Ascending aorta (tissue), 2 donors: ENCODE measurements at places on chromosomes 5 and 9.

DNA sequence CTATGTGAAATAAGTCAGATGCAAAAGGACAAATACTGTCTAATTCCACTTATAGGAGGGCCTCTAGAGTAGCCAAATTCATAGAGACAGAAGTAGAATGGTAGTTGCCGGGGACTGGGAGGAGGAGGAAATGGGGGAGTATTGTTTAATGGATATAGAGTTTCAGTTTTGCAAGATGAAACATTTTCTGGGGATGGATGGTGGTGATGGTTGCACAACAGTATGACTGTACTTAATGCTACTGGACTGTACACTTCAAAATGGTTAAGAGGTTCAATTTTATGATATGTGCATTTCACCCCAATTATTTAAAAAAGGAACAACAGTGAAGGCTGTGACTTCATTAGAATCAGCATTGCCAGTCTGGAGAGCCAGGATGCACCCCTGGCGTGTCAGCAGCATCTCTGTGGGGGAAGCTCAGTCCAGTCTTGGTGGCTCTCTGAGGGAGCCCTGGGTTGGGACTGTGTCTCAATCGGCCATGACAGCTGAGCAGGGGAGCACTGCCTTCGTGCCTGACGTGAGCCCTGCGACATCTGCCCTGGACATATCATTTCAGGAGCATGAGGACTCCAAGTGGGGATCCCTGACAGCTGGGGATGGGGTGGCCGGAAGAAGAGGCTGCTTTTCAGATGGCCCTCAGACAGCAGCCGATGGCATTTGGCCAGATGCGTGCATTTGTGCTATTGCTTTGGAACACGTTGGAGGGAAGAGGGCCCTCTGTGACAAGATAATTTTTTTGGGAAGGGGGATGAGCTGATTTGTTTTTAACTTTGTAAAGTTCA lies 130.8 kb upstream of the STC2 start:
- no peak for DNase-seq

DNA sequence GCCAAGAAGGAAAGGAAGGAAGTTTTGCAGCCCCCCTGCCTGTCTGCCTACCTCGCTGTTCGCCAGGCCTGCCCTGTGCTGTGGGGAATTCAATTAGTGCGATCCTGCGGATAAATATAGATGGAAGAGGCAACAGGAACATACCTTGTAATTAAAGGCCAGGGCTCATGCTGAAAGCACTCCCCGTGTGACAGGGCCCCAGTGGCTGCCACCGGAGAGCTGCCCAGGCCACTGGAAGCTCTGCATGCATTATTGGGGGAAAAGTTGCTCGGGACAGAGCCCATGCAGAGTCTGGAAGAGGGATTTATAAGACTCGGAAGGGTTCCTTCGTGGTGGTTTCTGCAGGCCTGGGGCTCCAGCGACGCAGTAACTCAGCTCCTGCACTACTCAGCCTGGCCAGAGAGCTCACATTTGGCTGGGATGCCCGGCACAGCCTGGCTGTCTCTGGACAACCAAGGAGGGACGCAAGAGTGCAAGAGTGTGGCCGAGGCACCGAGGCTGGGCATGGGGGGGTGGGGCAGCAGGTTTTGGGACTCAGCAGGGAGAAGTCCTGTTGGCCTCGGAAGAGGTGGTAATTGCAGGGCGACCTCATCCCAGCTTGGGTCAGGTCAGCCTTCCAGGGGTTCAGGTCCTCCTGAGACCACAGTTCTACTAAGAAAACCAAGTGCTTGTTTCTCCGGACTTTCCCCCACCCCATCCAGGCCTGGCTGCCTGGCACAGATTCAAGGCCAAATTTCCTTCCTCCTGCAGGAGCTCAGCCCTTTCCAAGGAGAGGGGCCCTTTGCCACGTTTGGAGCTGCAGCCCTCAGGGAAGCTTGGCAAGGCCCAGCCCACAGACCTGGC lies 68.1 kb upstream of the GGTA1 start:
- no peak for DNase-seq

DNA sequence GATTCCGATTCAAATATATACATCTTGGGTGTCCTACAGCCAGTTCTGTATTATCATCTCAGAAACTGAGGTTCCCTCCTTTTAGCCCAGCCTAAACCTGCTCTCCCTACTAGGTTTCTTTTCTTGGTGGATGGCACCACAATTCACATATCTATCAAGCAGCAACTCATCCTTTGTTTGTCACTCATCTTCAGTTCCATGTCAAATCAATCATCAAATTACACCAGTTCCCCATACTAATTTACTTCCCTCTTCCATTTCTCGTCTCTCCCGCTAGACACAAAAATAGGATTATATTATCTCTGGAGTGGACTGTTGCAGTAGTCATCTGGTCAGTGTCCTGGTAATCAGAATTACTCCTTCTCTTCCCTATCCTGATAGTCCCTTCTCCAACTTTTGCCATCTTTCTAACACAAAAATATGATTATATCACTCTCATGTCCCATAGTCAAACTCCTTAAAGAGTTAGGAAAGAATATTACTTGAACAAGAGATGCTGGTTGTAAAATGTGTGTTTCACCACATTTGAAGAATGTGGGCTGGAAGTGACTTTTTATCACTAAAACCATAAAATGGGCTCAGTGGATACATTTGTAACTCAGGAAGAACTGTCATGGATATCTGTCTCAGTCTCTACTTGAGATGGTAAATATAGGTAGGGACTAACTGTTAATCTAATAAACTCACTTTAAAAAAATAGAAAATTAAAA lies 69.1 kb upstream of the RICTOR start:
- DNase-seq = no peak

GRCh38 chr5:62199792-62200716 lies 106.0 kb upstream of the KIF2A start:
- DNase-seq = no peak

- DNase-seq = no peak
Observed at GRCh38 chr9:98316445-98317133, 61.1 kb upstream of the TBC1D2 start.

DNA sequence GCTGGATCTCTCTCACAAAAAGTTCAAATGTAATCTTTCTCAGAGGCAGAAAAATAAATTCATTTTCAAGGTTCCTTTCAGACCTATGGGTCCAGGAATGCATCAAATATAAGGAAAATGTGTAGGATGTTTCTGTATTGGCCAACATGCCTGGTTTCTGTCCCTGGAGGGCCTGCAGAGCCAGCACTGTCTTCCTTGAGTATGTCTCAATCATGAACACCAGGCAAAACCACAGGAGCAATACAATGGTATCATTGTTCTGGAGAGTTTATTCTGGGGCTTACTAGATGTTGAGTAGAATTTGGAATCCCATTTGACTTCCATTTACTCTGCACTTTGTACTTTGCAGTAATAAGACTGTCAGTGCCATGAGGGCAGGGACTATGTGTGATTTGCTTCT lies 23.5 kb downstream of the INSYN2B start:
- DNase-seq = no peak

GRCh38 chr5:82909771-82910170 lies 167.4 kb downstream of the TMEM167A start:
- no peak for DNase-seq

- peak; percentile 30 for DNase-seq
Observed at GRCh38 chr5:173675287-173675996, 59.0 kb upstream of the BOD1 start.

DNA sequence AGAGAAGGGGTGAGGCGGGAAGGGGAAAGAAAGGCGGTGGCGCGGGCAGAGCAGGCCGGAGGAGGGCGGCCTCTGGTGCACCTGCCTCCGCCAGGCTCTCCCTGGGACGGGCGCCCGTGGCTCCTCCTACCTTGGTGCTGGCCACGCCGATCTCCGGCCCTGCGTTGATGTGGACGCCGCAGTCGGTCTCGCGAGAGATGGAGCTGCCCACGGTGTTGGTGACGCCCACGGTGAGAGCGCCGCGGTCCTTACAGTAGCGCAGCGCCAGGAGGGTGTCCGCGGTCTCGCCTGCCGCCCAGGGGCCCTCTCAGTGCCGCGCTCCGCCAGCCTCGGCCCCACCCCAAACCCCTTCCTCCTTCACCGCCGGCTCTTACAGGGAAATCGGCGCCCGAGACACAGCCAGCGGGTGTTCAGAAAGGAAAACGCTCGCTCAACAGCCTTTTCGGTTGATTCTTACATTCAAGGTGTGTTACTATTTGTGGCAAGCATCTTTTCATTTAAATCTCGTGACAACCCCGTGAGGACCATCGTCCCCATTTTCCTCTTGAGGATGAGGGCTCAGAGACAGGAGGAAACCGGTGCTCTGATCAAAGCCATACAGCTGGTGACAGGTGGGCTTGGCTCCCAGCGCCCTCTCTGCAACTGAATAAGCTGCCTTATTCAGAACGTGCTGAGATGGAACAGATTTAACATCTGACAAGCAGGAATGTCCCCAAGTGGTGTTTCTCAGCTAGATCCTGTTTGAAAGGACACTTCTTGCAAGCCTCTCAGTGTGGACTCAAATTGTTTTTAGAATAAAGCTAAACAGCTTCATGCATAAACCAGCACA lies 22.0 kb upstream of the MAPK9 start:
- DNase-seq = no peak

- no peak for DNase-seq
Observed at GRCh38 chr5:124867137-124867704, 120.8 kb upstream of the ZNF608 start.

DNA sequence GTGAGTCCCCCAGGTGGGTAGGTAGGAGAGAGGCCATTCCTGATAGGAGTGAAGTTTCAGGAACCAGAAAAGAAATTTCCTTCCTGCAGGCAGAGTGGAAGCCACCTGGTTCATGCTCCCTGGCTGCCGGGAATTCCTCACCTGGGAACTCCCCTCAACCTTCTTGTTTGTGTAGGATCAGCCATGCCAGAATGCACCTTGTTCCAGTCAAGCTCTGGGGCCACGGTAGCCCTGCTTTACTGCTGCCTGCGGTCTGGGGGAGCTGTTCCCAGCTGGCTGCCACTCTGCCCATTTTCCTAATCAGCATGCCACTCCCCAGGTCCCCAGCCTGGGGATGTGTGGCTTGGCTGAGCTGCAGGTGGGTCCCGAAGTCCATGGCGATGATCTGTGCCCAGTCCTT lies 18.7 kb upstream of the B4GALT1 start:
- DNase-seq = no peak

DNA sequence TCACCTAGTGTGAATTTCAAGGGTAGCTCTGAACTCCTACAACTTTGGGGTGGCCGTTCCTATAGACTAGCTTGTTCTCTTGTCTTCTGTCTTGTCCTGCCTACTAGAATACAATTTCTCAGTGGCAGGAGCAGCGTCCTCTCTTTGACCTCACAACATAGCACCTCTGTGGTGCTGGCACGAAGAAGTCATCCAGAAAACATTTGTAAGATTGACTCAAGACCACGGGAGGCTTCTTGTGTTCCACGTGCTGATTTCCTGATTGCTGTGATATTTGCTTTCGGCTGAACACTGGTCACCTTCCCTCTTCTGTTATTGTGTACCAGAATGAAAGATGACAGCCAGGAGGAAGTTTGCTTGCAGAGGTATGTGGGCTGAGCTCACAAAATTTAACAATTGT lies 27.0 kb downstream of the SLC1A1 start:
- DNase-seq = no peak

DNA sequence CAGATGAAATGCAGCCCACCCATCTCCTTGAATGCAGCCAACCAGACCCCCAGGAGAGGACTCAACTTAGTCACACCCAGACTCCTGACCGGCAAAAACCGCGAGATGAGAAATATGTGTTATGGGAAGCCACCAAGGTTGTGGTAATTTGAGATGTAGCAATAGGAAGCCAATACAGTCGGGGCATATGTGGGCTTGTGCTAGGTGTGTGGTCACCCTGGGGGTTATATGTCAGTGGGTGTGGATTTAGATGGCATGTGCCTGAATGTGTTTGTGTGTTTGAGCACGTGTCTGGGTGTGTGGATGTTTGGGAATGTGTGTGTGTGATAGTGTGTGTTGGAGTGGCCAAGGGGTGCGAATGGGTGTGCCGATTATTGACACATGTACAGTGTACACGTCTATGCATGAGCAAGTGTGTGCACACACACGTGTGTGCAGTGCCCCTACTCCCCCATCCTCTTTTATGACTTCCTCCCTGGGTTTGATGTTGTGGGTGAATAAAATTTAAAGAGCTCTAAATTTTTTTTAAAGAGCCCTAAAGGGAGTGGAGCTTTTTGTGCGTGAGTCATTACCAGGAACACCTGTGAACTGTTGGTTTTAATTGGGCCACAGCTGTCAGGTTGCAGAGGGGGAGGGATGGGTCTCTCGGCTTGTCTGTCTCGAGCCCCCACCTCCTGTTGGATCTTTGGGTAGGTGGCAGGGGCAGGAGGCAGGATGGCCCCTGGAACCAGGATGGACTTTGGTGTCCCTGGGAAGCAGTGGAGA lies 86.8 kb downstream of the LHX2 start:
- no peak for DNase-seq

- DNase-seq = no peak
Observed at GRCh38 chr5:157918811-157919742, 60.1 kb upstream of the CLINT1 start.
